ENCODE measurements at places on chromosomes 13 and 19.

DNA sequence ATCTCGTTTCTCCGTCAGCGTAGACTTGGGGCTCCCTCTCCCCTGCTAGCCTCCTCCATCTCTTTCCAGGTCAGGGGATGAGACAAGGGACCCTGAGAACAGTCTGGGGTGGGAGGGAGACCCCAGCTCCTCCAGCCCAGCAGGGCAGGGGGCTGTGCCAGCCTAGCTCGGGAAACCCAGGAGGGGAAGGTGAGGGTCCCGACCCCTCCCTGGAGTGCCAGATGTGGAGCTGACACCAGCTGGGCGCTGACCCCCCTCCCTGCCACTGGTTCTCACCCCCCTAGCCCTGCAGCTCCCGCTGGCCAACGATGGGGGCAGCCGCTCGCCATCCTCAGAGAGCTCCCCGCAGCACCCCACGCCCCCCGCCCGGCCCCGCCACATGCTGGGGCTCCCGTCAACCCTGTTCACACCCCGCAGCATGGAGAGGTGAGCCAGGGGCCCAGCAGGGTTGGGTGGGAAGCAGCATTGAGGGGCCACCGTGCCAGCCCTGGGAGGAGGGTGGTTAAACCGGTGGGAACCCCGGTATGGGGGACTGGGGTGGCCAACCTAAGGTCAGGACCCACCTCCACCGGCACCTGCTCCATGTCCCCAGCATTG lies 5.1 kb upstream of the TGFBR3L start:
- no peak for DNase-seq

- no peak for DNase-seq
Measured at GRCh38 chr13:107233541-107233940, 665.6 kb upstream of the ARGLU1 start.

DNA sequence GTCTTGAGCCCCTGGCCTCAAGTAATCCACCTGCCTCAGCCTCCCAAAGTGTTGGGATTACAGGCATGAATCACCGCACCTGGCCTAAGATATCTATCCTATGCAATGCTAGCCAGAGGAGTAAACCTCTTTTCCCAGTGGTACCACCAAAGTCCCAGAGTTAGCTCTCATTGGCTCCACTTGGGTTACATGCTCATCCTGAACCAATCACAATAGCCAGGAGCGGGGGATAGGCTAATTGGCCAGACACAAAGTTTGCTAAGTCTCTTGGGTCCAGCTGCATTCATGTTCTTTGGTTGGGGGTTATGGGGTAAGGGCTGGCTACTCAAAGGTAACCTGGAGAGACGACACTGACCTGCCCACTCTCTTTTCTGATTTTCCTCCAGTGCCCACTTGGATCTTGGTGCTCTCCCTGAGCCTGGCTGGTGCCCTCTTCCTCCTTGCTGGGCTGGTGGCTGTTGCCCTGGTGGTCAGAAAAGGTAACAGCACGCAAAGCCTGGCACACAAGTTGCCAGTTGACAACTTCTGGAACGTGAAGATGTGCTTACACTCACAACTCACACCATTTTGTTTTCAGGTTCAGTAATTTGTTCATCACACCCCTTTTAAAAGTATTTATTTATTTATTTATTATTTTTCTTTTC lies 7.8 kb downstream of the C19orf38 start:
- no peak for DNase-seq

DNA sequence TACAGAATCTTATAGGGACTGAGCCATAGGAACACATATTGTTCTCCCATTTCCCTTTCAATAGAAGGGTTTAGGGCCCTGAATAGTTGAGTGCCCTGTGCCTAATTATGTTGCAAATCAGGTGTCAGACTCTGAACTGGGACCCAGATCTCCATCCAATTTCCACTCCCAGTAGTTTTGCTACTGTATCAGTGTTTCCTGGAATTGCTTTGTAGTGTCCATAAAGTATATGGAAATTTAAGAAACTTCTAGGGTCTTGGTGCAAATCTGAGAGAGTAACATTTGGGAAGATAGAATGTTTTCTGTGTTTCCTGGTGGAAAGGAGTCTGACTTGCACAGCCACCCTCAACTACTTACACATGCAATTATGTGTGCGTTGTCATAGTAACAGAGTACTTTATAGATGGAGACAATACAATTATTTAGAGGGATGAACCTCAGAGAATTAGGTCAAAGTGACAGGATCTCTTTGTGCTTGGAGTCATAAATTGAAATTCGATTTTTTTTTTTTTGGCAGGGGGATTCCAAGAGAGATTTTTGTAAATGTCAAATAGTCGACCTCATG lies 646 bp upstream of the SLC10A2 start:
- no peak for DNase-seq

- no peak for DNase-seq
Measured at GRCh38 chr13:75507027-75508001, 25.3 kb upstream of the TBC1D4 start.

- no peak for DNase-seq
Measured at GRCh38 chr13:99012539-99012938, 34.7 kb upstream of the DOCK9 start.

DNA sequence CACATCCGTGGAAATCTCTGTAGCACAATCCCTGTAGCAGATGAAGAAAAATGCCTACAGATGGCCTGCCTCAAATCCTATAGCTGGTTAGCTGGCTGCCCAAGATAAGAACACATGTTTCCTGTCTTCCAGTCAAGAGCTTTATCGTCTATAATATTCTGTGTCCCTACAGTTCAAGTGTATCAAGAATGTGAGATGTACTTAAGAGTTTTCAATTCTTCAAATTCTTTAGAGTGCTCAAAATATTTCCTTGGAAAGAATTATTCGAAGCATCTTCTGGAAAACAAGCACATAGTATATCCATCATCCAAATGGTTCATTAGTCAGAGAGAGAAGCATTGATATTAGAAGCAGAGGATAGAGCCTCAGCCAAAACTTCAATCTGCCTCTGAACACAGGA lies 239.8 kb downstream of the COG6 start:
- no peak for DNase-seq

GRCh38 chr13:48110132-48110868 lies 15.4 kb upstream of the MED4 start:
- DNase-seq = no peak

- DNase-seq = no peak
Measured at GRCh38 chr13:101455863-101456262, 3.4 kb downstream of the ITGBL1 start.

DNA sequence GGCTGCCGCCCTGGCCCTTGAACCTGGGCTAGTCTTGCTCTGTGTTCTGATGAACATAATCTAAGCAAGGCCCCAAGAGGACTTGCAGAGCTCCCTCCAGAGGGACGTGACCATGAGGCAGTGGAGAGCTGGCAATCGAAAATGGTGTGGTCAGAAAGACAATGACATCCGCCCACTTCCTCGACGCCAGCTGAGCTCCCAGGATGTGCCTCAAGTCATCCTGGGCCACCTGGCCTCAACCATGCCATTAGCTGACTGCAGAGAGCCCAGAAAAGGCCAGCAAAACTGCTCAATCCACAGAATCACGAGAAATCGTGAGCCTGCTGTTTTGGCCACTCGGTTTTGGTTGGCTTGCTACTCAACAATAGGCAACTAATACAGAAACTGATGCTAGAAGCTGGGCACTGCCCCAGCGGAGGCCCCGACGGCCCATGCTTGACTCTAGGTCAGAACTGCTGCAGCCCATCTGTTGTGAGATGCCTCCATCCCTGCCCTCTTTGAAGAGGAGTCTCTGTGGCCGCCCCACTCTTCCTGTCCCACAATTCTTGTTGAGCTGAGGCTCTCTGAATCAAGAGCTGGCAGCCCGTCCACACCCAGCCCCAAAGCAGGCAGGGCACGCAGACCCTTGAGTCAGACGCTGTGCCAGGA lies 53.3 kb downstream of the STK24 start:
- DNase-seq = no peak

GRCh38 chr19:1252821-1253513 lies 4.6 kb downstream of the MIDN start:
- DNase-seq = no peak

DNA sequence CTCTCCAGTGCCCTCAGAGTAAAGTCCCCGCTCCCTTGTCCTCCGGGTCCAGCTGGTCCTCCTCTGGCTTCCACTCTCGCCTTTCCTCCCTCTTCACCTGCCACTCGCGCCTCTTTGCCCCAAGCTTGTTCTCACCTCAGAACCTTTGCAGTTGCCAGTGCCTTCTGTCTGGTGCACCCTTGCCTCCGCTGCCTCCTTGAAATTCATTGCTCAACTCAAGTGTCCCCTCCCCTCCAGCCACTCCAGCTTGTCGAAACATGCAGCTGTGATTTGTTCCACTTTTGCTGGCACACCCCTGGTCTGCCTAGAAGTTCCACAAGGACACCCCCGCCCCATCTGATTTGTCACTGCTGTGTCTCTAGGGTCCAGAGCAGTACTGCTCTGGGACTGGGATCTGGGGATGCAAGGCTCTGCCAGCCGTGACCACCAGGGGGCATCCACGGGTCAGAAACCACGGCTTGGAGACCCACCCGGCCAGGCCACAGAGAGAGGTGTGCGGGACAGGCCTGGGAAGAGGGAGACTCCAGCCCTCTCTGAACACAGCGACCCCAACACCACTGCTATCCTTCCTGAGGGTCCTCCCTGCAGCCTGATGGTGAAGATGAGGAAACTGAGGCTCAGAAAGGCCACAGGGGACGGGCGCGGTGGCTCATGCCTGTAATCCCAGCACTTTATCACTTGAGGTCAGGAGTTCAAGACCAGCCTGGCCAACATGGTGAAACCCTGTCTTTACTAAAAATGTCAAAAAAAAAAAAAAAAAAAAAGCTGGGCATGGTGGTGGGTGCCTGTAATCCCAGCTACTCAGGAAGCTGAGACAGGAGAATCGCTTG lies 49.9 kb downstream of the AP1M1 start:
- DNase-seq = peak; percentile 88

DNA sequence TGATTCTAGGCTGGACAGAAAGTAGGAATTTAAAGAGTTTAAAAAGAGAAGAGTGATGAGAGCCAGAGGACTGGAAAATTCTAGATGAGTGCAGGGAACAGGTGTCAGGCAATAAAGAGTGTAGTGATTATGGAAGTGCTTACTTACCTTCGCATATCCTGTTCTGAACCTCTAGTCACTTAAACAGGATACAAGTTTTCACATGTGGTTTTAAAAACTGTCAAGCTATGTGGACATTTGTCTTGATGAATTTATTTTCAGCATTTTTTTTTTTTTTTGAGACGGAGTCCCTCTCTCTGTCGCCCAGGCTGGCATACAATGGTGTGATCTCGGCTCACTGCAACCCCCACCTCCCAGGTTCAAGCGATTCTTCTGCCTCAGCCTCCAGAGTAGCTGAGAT lies 34.3 kb upstream of the IL17D start:
- DNase-seq = no peak

- no peak for DNase-seq
Measured at GRCh38 chr13:72567566-72567965, 159.9 kb downstream of the MZT1 start.

DNA sequence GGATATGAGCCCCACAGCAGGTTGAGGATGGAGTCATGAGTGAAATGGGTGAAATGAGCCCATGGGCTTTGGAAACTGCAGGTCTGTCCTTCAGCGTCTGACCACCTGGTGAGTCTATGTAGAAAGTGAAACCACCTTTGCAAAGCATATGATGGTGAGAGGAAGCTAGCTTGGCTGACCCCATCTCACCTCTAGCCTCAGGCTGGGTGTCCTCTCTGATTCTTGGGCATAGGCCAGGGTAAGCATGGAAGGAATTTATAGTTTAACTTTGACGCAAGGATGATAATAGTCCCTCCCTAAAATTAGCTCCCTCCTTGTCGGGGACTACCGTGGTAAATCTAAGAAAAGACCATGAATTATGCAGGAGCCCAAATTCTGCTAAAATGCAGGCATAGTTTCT lies 16.8 kb upstream of the PSG9 start:
- no peak for DNase-seq

DNA sequence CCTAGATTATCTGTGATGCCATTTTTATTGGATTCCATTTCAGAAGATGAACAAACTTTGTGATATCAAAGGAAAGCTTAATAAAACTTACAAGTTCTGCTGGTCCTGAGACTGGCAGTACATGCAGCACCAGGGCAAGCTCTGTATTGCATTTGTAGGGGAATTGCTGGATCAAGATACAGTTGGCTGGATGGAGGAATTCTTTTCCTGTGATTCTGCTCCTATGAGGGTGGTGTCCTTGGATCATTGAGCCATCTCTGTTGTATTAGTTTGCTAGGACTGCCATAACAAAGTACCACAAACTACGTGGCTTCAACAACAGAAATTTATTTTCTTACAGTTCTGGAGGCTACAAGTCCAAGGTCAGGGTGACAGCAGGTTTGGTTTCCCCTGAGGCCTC lies 33.9 kb upstream of the CSNK1A1L start:
- no peak for DNase-seq

GRCh38 chr13:74206061-74206561 lies 71.9 kb upstream of the KLF12 start:
- no peak for DNase-seq

- no peak for DNase-seq
Measured at GRCh38 chr13:99653526-99653925, 152.3 kb downstream of the TM9SF2 start.

DNA sequence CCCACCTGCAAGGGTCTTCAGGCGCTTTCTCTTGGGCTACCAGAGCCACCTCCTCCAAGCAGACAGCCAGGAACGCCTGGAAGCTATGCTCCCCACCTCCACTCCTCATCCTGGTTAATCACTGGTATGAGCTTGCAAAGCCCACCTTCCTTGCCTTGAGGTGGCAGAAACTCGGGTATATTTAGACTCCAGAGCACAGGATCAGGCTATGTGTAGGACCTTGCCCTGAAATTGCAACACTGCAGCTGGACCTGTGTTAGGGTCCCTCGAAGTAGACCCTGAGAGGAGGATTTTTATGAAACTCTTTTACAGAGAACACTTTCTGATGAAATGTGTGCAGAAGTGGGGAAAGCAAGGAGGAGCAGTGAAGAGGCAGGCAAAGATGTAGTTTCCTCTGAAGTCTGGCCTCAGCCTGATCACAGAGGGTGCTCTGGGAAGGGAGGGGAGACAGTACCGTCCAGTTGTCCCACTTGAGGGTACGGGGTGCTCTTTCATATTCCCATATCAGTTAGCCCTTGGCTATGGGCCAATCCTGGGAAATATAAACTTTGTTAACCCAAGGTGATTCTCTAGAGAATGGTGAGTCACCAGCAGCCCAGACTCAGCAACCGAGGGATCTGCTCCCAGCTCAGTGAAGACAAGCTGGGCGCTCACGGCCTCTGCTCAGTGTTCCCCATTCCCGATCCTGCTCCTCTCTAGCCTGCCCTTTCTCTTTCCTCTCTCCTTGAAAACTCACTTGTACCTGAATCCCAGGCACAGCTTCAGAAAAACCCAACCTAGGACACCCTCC lies 157.9 kb downstream of the UQCRFS1 start:
- no peak for DNase-seq

Data from progenitor cell of endocrine pancreas (in vitro differentiated cells).